ENCODE measurements at places on chromosomes 13 and 19.

DNA sequence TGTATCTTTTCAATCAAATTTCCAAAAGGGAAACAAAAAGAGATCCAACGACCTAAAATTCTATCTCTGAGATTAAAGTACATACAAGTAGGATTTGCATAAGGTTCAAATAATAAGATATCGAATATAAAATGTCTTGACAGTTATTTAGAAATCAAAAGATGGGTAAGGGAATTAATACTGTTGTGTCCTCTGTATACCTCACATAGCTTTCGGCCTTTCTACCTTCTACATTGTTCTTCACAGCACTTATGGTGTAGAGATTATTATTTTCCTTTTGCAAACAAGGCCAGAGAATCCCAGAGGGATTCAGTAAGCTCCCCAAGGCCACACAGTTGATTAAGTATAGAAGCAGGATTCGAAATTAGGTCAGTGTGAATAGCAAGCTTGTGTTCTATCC lies 403.6 kb downstream of the SPRY2 start:
- no peak for DNase-seq

DNA sequence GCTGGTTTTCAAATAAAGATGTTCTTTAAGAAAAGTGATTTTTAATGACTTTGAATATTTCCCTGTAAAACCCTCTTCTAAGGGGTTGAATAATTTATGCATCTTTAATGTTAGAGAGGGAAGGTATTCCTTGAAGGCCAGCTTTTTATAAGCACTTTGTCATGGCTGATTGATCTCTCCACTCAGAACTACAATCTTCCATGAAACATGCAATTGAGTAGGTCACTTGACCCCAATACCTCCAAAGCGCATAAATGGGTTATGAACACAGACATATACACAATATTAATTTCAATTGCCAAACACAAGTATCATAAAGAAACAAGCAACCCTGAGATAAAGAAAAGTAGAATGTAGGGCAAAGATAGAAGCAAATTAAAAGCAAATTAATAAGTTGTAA lies 359.9 kb downstream of the MTUS2 start:
- no peak for DNase-seq

- peak; percentile 54 for DNase-seq
Measured at GRCh38 chr19:7869910-7870511, 4.2 kb downstream of the PRR36 start.

DNA sequence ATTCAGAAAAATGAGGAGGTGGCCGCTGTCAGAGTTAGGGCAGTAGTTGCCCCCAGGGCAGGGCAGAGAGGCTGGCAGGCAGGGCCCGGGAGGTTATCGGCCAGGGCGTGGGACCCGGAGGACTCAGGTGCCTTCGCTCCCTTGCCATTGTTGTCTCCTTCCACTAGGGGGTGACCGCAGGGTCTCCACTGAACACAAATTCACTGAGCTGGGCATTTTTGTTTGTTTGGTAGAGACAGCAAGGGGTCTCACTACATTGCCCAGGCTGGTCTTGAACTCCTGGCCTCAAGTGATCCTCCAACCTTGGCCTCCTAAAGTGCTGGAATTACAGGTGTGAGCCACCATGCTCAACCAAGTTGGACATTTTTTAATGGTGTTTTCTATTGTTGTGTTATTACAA lies 25.1 kb downstream of the CARS2 start:
- DNase-seq: no peak

DNA sequence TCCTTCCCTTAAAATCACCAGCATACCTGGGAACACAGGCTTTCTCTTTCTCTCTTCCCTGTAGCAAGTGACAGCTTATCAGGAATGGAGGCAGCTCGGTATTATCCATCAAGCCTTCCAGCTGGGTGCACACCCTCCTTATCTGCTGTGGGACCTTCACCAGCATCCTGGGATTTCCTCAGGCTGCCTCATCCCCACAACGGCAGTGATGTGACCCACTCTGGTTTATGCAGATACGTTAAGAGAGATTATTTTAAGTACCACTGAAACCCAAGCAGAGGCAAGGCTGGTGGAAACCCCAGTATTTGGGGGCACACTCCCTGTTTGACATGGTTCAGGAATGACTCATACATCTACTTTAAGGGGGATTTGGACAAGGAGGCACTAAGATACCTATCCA lies 192.1 kb downstream of the TM9SF2 start:
- no peak for DNase-seq

DNA sequence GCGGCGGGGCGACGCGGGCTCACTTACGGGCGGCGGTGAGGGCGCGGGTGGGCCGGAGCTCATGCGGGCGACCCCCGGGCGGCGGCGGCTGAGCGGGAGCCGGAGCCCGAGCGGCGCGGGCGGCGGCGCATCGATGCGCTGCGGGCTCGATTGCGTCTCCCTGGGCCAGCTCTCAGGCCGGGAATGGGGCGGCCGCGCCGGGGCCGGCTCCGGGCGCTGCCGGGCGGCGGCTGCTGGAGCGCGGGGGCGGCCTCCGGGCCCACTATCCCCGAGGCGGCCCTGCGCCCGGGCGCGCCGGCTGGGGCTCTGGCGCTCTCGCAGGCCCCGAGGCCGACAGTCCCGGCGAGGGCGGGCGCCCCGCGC lies 1.4 kb upstream of the TSHZ3 start:
- DNase-seq: no peak

DNA sequence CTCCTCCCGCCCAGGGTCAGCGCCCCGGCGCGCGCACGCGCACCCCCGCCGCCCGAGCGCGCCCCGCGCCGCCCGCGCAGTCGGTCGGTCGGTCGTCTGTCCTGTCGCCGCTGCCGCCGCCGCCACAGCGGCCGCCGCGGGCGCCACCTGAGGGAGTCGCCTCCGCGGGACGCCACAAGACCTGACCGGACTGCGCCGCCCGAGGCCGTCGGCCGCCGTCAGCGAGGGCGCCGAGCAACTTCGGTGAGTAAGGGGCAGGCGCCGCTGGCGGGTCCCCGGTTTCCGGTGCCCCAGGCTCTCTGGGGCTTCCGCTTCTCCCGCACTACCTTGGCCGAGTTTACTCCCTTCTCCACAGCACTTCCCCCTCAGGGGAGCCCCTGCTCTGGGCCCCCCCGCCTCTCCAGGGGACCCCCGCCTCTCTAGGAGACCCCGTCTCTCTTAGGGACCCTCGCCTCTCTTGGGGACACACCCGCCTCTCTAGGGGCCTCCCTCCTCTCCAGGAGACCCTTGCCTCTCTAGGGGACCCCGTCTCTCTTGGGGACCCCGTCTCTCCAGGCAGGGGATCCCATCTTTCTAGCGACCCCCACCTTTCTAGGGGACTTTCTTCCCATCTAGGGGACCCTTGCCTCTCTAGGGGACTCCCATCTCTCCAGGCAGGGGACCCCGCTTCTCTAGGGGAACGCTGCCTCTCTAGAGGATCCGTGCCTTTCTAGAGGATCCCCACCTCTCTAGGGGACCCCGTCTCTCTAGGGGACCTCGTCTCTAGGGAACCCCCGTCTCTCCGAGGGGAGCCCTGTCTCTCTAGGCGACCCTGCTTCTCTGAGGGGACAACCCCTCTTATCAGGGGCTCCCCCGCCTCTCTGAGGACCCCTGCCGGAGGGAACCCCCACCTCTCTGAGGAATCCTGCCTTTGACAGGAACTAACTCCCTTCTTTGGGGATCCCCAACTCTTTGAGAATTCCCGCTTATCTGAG lies 19.3 kb upstream of the GATAD2A start:
- DNase-seq: peak; percentile 51

- no peak for DNase-seq
Measured at GRCh38 chr13:78372581-78372980, 230.8 kb downstream of the POU4F1 start.

- DNase-seq: no peak
Measured at GRCh38 chr13:113948034-113948742, 25.7 kb downstream of the C13orf46 start.

- DNase-seq: peak; percentile 81
Measured at GRCh38 chr19:4831304-4831978, at the start of gene TICAM1. Gene TICAM1, minus strand, starts transcription at chr19:4831712. Its CDS starts 13,335 bp downstream, at chr19:4818377.

DNA sequence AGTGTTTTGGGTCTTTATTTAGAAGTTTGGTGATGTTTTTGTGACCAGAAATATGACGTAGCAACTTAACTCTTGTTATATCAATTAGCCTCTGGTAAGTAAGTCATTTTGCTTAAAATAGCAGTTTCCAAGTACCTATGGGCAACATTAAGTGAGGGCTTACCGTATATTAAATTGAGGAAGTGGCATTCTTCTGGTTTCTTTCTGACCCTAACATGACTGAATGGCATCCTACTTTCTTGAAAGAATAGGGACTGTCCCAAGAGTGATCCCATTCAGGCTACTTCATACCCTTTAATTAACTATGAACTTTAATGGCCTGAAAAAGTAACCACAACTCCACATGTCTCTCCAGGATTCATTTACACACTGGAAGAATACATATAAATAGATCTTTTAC lies 106.6 kb downstream of the MZT1 start:
- DNase-seq: no peak

GRCh38 chr13:33232883-33233282 lies 52.7 kb downstream of the STARD13 start:
- DNase-seq: no peak

GRCh38 chr19:10274589-10274988 lies 3.7 kb downstream of the ICAM1 start:
- no peak for DNase-seq

GRCh38 chr13:97353927-97354675 lies 79.9 kb upstream of the RAP2A start:
- DNase-seq: no peak

DNA sequence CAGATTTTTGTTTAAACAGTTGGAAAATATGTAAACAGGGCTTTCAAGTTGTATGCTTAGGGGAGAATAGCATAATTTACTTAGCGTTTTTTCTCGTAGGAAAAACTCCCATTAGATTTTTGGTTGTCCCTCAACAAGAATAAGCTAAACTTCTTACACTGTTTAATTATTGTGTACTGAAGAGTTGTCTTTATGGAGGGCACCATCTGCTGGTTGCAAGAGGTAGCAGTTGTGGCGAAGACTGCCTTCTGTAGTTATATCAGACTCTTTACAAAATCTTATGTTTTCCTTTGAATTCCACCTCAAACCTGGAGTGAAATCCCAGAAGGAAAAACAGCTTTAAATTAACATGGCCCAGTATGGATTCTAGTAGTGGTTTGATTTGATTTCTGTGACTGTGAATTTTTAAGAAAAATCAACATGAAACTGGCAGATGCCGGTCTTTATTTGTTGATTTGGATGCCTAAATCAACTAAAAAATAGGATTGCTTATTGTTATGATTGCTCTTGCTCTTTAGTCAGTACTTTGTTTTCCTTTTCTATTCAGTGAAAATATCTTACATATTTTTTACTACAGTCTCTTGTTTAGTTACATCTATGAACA lies 53.4 kb downstream of the PDS5B start:
- peak; percentile 56 for DNase-seq

- no peak for DNase-seq
Measured at GRCh38 chr13:113553511-113554332, 30.8 kb upstream of the TFDP1 start.

- peak; percentile 31 for DNase-seq
Measured at GRCh38 chr13:98556968-98557631, 19.8 kb downstream of the STK24 start.

GRCh38 chr19:51150627-51151026 lies 8.5 kb downstream of the SIGLEC7 start:
- no peak for DNase-seq

DNA sequence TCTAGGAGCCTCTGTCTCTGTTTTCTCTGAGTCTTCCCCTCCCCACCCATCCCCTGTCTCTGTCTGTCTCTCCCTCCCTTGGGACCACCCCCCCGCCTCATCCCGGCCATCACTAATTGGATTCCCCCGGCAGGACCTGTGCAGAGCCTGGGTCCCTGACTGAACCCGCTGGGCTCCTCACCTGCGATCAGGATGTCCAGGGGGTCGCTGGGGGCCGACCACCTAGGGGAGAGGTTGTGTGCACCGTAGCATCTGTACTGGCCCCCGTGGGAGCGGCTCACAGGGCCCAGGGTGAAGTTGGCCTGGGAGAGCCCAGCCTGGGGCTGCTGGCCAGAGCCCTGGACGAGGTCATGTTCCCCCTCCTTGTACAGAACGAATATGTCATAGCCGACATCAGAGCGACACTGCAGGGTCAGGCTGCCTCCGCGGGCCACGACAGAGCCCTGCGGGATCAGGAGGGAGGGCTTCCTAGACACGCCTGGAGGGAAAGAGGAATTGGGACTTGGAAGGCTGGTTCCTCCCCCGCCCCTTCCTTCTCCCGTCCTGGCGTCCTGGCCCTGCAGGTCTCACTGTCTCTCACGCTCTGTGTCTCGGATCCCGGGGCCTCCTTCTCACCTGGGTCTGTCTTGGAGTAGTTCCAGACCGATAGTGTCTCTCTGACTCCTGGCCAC lies 1.8 kb downstream of the LILRB5 start:
- no peak for DNase-seq

DNA sequence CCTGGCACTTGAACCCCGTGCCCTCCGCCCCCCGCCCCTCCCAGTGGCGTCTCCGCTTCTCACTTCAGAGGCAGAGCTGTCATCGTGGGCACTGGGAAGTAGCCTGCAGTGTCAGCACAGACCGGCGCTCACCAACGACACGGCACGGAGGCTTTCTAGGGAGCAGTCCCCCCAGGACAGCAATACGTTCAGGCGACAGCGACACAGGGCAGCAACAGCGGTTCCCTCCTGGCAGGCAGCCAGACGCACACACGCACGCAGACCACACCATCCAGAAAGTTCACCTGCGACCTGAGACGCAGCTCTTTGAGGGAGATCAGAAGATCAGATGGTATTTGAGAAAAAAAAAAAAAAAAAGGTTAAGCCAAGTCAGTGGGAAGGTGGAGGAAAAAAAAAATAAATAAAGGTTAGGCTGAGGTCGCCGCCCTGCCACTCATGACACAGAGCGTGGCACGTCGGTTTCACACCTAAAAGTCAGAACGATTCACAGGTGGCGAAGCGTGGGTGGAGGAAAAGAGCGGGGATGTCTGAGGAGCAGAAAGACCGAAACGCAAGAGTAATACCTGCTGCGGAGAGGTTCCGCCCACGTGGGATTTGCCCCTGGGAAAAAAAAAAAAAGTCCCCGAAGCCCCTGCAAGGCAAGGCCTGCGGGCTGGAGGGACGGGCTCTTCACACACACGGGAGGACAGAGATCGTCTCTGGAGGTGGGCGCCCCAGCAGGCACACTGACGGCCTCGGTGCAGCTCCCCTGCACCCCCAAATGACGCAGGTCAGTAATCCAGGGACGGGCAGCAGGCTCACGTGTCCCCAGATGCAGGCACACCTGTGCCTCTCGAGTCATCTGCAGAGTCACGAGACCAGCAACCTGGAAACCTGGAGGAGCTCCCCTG lies 94.5 kb downstream of the GNG7 start:
- peak; percentile 94 for DNase-seq

DNA sequence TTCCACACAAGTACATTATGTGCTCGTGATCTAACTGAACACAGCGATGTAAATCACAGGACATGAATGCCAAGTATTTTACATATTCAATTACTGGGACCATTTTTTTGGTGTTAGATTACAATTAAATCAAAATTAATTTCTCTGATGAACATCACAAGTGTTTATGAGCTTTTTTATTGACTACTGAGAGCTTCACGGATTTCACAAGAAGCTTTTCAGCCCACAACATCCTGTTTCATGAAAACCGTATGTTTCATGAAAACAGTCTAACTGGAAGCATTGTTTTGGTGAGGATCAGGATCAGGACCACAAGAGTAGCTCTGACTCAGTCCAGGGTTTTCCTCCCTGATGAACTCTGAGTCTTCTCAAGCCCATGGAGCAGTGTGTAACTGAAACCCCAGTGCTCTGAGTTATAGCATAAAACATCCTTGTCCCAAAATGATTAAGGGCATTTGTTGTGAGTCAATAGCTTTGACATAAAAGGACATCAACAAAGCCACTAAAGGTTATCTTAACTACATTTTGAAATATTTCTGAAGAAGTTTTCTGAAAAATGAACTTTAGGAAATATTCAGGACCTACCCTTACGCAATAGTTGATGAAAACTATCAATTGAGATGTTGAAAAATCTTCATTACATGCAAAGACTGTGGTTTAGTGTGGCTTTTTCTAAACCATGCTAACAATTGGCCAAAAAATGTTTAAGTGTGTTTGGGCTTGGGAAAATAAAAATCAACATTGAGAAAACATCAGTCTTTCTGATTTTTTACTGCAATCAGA lies 49.3 kb downstream of the UFM1 start:
- DNase-seq: no peak
